ENCODE measurements at places on chromosomes 3 and 15. TPM values are rescaled to one million over a fixed set of nuclear protein-coding genes. Genes with fewer than 3 reads are reported as not detected.

CCK gene
- total RNA-seq, result not detected

GMNC gene
- not detected for total RNA-seq

LRRC15 gene
- not detected for total RNA-seq

EXD1 gene
- not detected for total RNA-seq

GABRR3 gene
- not detected for total RNA-seq

CCDC80 gene
- not detected for total RNA-seq

All from naive thymus-derived CD8-positive, alpha-beta T cell (primary cell).